M059J (cell line): ENCODE measurements at places on chromosomes 2 and 18. TPM values are rescaled to one million over a fixed set of nuclear protein-coding genes. Genes with fewer than 3 reads are reported as not detected.

- DNase-seq: no peak
These were observed 286.4 kb upstream of the LRRTM4 start for GRCh38 chr2:77808599-77808998.

GRCh38 chr18:79987566-79987965 is 797 bp downstream of the TXNL4A start:
- DNase-seq: peak; percentile 40

DNA sequence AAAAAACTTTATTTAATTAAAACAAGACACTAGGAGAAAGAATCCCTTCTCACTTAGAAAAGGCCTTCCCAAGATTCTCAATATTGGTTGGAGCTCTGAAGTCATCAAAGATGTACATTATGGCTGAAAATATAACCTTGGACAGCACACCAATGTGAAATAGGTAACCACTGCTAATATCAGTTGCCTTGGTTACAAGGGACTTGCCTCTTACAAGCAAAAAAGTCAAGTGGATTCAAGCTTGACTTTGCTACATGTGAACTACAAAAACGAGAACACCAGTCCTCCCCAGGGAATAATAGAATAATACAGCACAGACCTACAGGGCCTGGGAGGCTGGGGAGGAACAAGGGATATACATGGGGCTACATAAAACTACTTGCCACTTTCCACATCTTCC is 46.1 kb downstream of the NABP1 start:
- no peak for DNase-seq

DNA sequence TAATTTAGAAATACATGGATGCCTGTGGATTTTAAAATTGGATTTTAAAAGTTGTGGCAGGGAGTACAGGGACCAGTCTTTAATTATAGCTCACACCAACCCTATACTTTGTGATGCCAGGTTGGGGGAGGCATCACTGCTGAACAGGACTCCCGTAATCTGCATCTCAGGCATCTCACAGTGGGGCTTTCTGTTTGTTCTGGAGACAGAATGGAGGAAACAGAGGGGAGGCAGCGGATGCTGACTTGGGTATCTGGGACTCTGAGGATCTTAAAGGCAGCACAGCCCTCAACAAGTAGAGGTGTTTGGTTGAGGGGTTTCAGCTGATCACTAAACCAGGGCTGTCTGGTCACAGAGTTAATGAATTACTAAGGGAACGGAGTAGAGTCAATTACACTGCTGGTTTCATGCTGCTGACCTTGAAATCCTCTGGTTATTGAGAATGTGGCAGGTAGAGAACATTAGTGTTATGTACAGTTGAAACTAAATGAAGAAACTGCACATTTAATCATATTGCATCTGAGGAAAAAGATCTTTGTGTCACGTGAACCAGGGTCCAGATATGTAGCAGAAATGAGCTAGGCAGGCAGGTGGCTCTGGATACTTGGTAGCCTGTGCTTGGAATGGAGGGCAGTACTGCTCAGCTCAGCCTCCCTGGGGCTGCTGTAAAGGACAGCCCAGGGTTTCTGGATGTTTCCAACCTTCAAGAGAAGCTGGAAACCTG is 40.3 kb downstream of the FHOD3 start:
- no peak for DNase-seq

DNA sequence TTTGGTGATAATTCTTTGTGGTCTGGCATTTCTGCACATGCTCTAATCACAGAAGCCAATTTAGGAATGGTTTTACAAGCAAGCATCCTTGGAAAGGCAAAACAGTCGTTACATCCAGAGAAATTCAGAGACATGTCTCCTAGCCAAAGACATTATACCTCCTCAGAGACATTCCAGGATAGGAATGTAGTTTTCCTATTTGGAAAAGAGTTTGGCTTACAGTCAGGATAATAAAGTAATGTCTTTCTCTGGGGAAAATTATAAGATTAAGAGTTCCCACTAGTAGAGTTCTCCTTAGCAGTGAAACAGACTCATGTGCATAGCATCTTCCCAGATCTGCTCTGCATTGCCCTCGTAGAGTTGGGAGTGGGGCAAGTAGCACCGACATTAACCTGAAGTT is 753.6 kb upstream of the TMEFF2 start:
- no peak for DNase-seq

GRCh38 chr2:99660616-99661406 is 171.0 kb upstream of the REV1 start:
- DNase-seq: no peak

- DNase-seq: no peak
These were observed 83.1 kb downstream of the EPAS1 start for GRCh38 chr2:46380038-46380940.

DNA sequence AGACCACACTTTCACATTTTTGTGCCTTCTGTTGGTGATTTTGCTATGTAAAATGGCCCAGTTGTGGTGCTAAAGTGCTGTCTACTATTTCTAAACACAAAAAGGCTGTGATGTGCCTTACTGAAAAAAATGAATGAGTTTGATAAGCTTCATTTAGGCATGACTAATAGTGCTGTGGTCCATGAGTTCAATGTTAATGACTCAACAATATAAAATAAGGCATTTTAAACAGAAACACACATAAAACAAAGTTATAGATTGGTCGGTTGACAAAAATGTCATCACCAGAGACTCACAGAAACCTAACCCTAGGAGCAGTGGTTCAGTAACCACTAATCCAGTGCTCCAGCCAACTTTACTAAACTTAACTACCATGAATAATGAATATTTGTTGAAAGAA is 160.0 kb downstream of the DNAH6 start:
- DNase-seq: peak; percentile 54

DNA sequence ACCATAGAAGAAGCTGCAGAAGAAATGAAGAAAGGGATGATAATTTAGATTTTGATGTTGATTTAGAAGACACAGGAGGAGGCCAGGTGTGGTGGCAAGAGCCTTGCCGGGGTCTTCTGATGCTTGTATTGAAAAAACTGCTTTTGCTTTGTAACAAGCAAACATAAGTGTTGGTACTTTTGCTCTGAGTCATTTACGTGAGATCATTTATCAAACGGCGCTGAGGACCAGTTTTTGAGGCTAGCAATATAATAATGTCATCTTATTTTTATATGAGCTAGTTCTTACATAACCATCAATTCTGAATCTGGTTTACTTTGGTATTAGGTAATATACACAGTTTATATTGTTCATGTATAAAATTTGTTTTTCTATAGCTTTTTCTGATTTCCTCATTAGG is 30.6 kb downstream of the SPTBN1 start:
- no peak for DNase-seq

- peak; percentile 16 for DNase-seq
These were observed 889 bp downstream of the ZC3H15 start for GRCh38 chr2:186486651-186487647.

- no peak for DNase-seq
These were observed 36.1 kb upstream of the COL6A3 start for GRCh38 chr2:237450108-237450507.

- DNase-seq: no peak
These were observed 33.2 kb downstream of the PTPN4 start for GRCh38 chr2:119792907-119793312.

DNA sequence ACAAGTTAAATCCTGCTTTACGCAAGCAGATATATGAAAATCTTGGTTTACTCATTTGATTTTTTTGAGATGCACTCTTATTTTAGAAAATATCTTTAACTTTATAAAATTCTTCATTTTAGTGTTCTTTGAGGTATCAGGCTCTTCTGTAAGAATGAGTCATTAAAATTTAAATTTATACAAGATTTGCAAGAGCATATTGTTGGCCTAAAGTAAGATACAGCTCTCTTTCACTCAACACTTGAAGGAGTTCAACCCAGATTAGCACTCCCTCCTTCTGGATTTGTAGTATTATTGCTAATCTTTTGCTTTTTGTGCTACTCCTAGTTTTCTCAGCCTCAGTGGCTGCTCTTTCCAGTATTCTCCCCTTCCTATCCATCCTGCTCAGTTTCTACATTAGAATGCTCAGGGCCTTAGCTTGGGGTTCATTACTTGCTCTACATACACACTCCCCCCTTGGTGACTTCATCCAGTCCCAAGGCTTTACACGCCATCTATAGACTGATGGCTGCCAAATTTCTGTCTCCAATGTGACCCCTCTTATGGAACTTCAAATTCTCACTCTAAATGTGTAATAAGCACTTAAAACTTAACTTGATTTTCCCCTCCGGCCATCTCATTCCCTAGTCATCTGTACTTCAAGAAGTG is 425.3 kb upstream of the FANCL start:
- no peak for DNase-seq

GRCh38 chr2:189580241-189580651 is 340 bp downstream of the SLC40A1 start:
- no peak for DNase-seq

- DNase-seq: peak; percentile 69
These were observed 232.9 kb downstream of the GULP1 start for GRCh38 chr2:188524519-188525113.

DNA sequence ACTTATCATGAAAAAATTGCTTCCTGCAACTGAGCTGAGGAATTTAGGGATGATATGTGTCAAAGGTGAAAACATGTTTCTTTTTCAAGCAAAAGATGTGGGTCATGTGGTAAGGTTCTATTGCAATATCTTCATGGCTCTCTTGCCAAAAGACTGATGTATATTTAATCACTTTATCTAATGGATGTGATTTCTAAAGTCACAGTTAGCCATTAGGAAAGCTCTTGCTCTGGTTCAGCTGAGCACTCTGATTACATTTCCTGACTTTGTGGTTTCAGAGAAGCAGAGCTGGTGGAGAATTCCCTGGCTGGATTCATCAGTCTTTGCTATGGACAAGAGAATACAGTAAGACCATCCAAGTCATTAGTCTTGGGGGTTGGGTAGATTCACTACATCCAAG is 24.4 kb downstream of the SCN9A start:
- DNase-seq: peak; percentile 12

DNA sequence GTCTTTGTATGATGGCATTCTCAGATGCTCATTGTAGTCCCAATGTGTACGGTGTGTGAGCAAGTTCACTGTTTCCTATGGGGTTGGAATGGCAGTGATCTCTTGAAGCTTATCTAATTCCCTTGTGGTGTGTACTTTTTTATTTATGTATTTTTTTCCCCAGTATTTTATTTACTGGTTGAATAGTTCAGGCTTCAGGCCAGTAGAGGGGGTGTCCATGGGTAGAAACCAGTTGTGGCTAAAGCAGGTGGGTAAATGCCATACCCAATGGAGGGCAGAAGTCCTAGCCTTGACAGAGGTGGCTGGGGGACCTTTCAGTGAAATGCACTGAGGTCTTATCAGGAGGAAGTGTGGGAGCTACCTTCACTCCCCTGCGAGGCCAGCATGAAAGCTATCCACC is 351.4 kb upstream of the CWC22 start:
- DNase-seq: no peak

DNA sequence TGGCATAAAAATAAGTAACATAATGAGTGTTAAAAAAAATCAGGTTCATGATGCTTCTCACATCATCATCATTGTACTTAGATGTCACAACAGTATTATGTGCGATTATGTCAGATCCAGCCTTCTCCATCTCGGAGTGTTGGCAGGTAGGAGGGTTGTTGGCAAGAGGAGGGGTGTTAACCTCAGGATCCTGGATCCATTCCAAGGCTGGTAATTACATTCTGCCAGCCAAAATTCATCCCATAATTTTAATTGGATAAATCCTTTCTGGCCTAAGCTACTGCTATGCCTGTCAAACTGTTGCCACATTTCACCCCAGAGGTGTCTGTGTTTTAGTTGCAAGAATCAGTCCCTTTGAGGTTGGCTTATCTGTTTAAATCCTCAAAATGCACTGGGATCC is 891 bp upstream of the FTCDNL1 start:
- DNase-seq: no peak

GRCh38 chr2:105739426-105739825 is 5.3 kb upstream of the NCK2 start:
- DNase-seq: peak; percentile 36

DNA sequence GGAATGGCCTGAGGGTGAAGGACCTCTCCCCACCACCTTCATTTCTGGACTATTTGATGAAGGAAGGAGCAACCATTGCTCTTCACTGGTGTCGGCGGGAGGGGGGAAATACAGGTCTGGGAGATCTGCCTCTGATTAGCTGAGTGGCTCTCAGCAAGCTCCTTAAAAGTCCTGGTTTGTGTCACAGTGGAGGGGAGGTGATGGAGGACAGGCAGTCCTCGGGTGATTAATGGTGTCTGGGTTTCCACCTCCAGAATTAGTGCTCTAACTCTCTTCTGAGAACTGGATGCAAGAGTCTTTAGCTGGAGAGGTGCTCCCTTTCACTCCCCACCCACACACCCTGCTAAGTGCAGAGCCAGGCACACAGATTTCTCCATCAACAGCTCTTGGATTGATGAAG is 83.2 kb downstream of the TTC32 start:
- DNase-seq: no peak

GRCh38 chr2:176193048-176193447 is 4.6 kb downstream of the HOXD1 start:
- DNase-seq: no peak

GRCh38 chr2:214482728-214483127 is 71.9 kb downstream of the VWC2L start:
- DNase-seq: no peak

Gene BMP10
- total RNA-seq: not detected in 2 replicates

Gene ALPI
- total RNA-seq: not detected in 2 replicates

Gene TCF23
- not detected in 2 replicates for total RNA-seq

Gene ZAP70
- total RNA-seq: not detected in 2 replicates

Gene ELOA2
- total RNA-seq: not detected in 2 replicates

Gene CDCA7
- 13.1 and 16.6 TPM in 2 replicates for total RNA-seq

Gene RFTN2
- total RNA-seq: 0.10 TPM in 1 of 2 replicates, not detected in the other

Gene RAB31
- 36.8 and 53.6 TPM in 2 replicates for total RNA-seq

Gene ZC3H6
- total RNA-seq: 2.0 and 3.5 TPM in 2 replicates

Gene UGT1A7
- total RNA-seq: not detected in 2 replicates
